Vagina (tissue), 2 donors: ENCODE measurements at places on chromosomes 13 and 19. TPM values are rescaled to one million over a fixed set of nuclear protein-coding genes. Genes with fewer than 3 reads are reported as not detected.

DNA sequence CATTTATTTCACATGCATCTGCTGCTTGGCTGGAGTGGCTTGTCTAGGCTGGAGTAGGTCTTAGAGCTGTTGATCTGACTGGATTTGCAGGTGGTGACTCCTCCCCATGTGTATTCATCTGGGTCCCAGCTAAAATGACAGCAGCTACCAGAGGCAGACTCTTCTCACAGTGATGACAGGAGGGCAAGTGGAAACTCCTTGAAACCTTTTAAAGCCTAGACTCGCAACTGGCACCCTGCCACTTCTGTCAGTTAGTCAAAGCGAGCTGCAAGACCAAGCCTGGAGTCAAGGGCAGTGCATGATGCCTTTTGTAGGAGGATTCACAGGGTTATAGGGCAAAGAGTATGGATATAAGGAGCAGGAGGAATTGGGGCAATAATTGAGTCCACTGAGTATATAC, 65.2 kb downstream of the TEX26 start:
- DNase-seq, result no peak

DNA sequence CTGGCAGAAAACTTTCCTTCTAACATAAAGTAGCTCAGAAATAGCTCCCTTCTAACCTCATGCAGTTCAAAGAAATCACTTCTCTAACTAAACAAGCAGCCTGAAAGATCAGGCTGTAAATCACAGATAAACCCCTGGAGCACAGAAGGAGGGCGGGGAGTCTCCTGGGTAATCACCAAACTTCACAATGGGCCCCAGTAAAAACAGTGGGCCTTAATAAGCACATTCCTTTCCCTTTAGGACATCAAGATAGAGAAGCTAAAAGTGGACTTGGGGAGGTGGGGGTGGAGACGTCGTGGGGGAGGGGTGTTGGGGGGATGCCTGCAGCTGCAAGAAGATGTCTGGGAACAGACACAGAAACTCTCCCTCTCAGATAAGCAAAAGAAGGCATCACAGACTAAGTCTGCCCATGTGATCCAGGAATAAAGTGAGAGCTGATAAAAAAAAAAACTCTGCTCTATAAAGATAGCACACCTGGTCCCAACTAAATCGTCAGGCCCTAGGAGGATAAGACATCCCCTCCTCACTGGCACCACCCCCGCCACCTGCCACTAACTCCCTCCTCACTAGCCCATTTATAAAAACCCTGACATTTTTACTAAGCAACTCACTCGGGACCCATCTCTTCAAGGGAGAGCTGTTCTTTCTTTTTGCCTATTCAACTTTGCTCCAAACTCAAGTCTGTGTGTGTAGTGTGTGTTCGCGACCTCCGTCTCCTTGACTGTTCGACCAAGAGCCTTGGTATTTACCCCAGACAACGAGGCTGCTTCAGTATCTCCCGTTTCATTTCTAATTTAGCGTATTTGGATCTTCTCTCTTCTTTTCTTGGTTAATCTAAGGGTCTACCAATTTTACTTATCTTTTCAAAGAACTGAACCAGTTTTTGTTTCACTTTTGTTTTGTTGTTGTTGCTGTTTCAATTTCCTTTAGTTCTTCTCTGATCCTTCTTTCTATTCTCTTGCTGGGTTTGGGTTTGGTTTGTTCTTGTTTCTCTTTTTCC, 31.7 kb downstream of the DNAJC15 start:
- DNase-seq, result no peak

The ELANE gene
- total RNA-seq, result not detected

GRCh38 chr13:37163641-37164265, 58.3 kb upstream of the CSNK1A1L start:
- no peak for DNase-seq

DNA sequence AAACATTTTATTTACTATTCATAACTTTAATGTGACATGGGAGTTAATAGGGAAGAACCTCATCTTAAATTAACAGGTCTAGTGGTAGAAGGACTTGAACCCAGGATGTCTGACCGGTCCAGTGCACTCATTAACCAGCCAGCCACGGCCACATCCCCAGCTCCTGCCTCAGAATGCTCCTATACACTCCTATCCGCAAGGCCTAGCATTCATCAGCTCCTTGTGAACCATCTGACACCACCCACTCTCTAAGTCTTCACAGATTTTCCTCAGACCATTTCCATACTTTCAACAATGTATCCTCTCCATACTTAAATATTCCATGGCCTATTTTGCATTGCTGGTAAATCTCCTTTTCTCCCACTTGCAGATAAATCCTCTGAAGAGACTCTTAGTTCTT, 98.3 kb downstream of the KLF12 start:
- DNase-seq, result no peak

The SCGB2B2 gene
- 0.49 TPM for total RNA-seq

The CCDC169 gene
- not detected for total RNA-seq

- no peak for DNase-seq
Measured at GRCh38 chr13:23637829-23638228, 67.6 kb downstream of the TNFRSF19 start.

The CDX2 gene
- not detected for total RNA-seq

The RUVBL2 gene
- total RNA-seq, result 100 TPM

DNA sequence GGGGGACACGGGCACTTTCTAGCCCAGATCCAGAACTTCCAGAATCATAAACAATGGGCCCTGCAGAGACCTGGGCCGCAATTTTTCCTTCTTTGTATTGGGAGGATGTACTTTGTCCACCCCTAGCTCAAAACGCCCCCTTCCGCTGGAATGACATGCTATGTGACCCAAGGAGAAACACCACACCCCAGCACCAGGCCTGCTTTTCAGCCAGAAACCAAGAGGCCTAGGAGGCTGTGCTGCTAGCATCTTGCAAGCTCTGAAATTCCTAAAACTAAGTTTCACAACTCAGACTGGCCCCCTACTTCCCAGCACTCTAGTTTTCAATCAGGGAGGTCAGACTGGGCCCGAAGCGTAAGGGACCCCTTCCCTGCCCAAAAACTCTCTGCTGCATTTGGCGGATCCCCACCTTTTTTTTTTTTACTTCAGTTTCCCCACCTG, 538 bp downstream of the LSM4 start:
- no peak for DNase-seq

DNA sequence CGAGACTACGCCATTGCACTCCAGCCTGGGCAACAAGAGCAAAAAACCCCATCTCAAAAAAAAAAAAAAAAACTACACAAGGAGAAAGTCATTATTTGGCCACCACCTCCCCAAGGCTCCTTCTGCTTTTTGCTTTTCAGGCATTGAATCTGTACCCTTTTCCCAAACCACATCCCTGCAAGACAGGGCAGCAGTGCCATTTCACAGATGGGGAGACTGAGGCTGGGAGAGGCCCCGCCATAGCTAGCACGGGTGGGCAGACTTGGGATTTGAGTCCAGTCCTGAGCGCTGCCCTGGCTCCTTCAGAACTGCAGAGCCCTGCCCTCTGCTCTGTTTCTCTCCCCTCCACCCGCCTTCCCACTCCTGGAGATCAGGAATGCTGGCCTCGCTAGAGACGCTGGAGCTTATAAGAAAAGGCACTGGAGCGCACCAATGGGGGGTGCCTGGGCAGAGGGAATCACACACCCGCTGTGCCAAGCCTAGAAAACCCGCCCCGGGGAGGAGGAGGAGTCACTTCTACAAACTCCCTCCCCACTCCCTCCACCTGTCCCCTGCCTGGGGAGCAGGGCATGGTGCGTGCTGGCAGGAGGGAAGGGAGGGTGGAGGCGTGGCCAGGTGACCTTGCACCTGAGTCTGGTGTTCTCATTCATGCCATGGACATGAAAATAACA, 17.6 kb downstream of the TJP3 start:
- no peak for DNase-seq

DNA sequence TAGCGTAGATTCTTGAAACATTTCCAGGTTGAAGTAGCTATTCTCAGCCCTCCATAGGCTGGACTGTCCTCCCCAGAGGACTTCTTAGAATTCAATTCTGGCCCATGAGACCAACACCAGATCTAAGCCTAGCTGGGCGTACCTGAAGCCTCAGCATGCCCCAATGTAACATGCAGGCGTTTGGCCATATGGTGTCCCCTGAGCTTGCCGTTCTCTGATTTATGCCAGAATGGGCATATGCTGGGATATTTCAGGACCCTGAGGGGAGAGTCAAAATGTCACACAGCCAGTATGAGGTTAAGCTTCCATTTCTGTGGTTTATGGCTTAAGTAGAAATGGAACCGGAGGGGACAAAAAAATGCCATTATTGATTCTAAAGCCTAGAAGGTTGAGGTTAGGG, 317.7 kb upstream of the OBI1 start:
- no peak for DNase-seq

DNA sequence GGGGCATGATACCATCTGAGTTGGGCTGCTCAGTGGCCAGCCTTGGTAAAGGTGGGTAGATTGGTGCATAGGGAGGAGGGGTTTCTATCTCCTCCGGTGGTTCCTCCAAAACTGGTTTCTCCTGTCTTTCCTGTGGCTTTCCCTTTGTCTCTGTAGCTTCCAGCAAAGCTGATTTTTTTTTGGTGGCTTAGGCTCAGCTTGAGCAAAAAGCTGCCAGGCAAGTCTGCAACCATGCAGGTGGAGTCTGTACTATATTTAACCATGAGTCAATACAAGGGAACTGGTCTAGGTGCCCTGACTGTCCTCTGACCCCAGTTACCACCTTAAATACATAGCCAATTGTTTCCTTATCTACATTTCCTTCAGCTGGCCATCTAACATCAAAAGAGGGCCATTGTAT, 64.0 kb upstream of the ZNF681 start:
- DNase-seq, result no peak

GRCh38 chr13:110669036-110669435, 36.9 kb downstream of the CARS2 start:
- no peak for DNase-seq

The GNG7 gene
- 2.0 TPM for total RNA-seq

The NLRP5 gene
- not detected for total RNA-seq
